ENCODE measurements at places on chromosomes 13 and 19. TPM values are rescaled to one million over a fixed set of nuclear protein-coding genes. Genes with fewer than 3 reads are reported as not detected.

- DNase-seq: no peak
Measured at GRCh38 chr19:41682437-41682836, 5.6 kb downstream of the CEACAM7 start.

- no peak for DNase-seq
Measured at GRCh38 chr13:44739120-44739519, 163.0 kb upstream of the TSC22D1 start.

DNA sequence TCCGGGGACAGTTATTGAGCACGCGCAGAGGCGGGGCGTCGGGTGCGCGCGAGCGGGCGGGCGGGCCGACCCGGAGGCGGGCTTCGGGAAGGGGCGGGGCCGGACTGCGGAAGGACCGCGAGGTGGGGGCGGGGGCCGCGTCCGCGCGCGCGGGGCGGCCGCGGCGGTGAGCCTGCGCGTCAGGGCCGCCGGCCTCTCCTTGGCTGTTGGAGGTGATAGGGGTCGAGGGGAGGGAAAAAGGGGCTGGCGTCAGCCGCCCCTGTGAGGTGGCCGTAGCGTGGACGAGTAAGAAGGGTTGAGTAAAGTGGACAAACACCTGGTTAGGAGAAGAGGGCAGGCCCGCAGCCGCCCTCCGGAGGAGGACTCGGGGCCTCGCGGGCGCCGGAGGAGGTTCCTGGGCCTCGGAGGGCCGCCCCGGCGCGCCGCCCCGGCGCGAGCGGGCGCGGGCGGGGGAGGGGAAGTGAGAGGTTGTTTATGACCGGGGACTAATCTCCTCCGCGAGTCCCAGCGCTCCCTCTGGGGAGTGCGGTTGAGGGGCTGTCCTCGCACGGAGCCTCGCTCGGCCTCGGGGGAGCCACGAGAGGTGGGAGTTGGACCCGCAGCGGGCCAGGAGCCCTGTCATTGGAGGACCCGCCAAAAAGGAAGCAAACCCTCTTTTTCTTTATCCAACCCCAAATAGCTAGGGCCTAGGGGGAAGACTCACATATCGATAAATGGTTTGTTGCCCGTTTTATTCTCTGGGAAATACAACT is 547 bp upstream of the INTS6 start:
- DNase-seq: peak; percentile 99

DNA sequence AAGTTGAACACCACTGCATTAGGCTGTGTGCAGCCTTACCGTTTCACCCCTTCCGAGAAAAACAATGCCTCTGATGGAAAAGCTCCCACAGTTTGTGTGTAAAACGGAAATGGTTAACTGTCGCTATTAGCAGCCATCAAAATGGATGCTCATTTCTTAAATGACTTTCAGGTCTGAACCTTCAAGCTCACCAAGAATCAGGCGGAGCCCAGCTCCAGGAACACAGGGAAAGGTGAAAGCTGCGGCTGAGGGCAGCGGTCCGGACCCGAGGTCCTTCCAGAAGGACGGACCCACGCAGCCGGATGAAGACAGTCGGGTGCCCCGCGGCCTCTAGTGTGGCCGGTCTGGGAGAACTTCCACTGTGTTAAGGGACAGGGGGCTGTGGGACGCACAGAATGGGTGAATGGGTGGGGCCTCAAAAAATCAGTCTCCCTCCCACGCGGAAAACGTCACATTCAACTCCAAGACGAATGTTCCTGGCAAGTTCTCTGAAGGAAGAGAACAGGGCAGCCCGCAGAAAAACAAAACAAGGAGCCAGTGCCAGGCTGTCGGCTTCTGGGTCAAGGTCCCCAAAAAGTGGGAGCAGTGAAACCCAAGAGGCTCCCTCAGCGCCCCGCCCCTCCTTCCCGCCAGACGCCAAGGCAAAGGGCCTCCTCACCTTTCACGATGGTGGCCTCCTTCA is 4.9 kb downstream of the IRS2 start:
- DNase-seq: no peak

DNA sequence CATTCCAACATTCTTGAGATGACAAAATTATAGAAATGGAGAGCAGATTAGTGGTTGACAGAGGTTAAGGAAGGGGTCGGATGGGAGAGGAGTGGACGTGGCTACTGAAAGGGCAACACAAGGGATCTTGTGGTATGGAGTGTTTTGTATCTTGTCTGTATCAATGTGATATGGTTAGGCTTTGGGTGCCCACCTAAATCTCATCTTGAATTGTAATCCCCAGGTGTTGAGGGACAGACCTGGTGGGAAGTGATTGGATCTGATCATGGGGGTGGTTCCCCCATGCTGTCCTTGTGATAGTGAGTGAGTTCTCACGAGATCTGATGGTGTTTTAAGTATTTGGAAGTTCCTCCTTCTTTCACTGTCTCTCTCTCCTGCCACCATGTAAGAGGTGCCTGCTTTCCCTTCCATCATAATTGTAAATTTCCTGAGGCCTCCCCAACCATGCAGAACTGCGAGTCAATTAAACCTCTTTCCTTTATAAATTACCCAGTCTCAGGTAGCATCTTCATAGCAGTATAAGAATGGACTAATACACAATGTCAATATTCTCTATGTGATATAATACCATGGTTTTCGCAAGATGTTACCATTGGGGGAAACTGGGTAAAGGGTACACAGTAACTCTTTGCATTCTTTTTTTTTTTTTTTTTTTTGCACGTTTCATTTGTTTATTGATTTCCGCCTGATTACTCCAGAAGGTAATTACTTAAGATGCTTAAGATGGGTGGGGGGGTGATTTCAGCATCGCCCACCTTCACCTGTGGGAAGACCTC is 4.9 kb upstream of the IFNL4 start:
- no peak for DNase-seq

- DNase-seq: no peak
Measured at GRCh38 chr13:44393391-44393790, 19.8 kb downstream of the SERP2 start.

- peak; percentile 73 for DNase-seq
Measured at GRCh38 chr19:32691291-32691951, at the start of gene NUDT19. Gene NUDT19, plus strand, starts transcription at chr19:32691821. Its CDS starts 140 bp downstream, at chr19:32691961.

- no peak for DNase-seq
Measured at GRCh38 chr13:108225440-108225839, 7.2 kb downstream of the ABHD13 start.

DNA sequence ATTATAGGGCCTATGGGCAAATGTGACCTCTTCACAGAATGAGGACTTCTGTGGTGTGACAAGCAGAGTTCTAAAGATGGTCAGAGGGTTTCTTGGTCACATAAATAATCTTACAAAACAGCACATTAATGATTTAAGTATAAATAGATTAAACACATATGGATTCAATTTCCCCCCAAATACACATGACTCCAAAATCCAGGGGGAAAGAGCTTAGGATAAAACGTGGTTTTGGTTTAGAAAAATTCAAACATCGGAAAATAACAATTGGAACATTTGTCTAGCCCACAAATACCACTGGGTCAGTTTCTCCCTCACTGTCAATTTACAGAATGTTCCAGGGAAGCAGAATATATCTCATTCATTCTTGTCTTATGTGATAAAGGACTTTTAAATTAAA is 283.1 kb downstream of the COG6 start:
- no peak for DNase-seq

FAAP24 gene
- 1.6 TPM for total RNA-seq

ERICH4 gene
- not detected for total RNA-seq

SOX1 gene
- total RNA-seq: 4.5 TPM

STAP2 gene
- total RNA-seq: 0.82 TPM

PEAK3 gene
- under 0.01 TPM for total RNA-seq

CEACAM7 gene
- not detected for total RNA-seq

PEG3 gene
- total RNA-seq: 49.7 TPM

Data from frontal cortex (tissue), 4 donors.